ENCODE measurements at places on chromosomes 1 and 21.

- DNase-seq, result no peak
These were observed 24.9 kb downstream of the SOAT1 start for GRCh38 chr1:179318491-179318890.

- no peak for DNase-seq
These were observed 4.8 kb upstream of the SFN start for GRCh38 chr1:26858160-26858559.

- DNase-seq, result no peak
These were observed 59.0 kb upstream of the TINAGL1 start for GRCh38 chr1:31517301-31517700.

DNA sequence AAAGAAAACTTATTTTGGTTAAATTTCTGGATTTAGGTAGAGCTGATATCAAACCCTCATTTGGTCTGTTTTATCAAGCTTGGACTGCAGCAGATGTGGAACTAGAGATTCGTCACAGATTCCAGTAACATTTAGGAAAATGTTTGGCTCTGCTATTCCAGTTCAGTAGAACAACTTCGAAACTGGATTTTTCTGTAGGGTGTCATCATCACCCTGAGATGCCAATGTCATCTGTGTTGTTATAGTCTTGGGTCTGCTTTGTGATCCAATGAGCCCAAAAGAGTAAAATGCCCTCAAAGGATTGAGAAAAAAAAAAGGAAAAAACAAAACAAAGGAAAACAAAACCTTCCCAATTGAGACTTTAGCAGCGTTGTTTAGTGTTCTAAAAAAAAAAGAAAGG lies 55.4 kb downstream of the LAMC2 start:
- no peak for DNase-seq

- no peak for DNase-seq
These were observed 32.5 kb downstream of the MTF2 start for GRCh38 chr1:93111561-93111960.

DNA sequence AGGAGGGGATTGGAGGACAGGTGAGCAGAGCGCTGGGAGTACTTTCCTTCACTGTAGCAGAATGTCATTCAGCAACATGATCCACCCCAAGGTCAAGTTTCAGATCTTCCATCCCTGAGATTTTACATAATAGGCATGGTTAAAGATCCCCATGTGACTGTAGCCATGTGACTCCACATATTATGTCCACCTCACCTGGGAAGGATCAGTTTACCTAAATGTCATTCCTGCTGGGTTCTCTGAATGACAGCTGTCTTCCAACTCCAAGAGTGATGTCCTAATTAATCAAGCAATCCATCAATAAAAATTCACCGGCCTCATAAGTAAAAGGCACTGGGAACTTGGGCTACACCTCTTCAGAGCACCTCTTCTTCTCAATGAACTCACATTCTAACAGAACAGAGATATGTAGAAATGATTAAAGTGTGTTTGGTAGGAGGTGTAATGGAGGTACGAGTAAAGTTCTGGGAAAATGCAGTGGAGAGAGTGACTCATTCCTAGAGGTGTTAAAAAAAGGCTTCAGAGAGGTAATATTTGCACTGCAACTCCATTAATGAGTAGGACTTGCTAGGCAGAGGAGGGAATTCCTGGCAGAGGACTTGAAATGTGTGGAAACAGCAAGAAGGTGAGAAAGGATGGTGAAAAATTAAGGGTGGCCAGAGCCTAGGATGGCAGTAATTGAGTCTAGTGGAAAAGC lies 22.2 kb upstream of the MAPKAPK2 start:
- no peak for DNase-seq

DNA sequence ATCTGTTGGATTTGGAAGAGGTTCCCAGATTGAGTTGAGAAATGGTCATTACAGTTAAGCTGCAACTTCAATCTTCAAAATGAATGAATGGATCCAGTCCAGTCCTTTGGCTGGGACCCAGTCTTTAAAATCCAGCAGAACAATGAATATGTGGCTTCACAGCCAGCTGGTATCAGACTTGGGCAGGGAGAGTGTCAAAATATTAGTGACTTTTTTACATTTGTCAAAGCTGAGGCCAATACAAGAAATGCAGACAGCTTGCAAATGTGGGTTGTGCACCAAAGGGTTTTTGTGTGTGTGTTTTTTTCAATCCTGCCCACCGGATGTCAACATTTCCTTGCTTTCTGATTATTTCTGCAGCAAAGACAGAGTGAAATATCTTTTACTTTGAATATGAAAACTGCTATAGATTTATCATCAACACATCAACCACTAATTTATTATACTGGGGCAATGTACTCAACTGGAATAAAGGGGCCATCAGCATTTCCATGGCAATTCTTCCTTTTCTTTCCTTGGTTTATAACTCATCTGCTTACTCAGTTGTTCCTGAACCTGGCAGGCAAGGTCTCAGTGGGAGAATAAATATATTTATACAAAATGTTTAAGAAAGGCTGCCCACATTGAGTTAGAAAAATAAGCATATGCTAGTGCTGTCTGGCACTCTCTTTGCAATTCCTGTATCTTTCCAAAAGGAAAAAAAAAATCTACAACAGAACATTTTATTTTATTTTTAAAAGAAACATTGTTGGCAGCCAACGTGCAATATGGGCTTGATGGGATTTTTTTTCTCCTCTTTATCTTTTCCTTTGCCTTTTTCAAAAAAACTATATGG lies 491.6 kb upstream of the C1orf87 start:
- DNase-seq, result no peak

- no peak for DNase-seq
These were observed 21.1 kb upstream of the GPR88 start for GRCh38 chr1:100516857-100517256.

DNA sequence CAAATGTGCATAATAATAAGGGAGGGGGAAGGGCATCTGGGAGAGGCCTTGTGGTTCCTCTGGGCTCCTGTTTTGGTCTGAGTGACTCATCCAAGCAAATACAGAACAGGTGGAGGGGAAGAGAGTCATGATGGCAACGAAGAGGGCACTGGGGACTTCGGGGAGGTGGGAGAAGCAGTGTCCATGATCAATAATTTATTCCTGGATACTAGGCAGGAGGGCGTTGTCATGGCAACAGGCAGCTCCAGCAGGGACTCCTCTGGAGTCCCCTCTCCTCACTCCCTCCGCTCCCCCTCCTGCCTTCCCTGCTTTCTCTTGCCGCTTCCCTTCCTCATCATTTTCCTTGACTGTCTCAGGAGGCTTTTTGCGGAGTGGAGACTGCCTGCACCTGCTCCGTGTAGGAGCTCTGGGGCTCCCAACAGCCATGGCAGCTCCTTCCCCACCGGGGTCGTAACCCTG lies 12.3 kb upstream of the NFASC start:
- DNase-seq, result no peak

DNA sequence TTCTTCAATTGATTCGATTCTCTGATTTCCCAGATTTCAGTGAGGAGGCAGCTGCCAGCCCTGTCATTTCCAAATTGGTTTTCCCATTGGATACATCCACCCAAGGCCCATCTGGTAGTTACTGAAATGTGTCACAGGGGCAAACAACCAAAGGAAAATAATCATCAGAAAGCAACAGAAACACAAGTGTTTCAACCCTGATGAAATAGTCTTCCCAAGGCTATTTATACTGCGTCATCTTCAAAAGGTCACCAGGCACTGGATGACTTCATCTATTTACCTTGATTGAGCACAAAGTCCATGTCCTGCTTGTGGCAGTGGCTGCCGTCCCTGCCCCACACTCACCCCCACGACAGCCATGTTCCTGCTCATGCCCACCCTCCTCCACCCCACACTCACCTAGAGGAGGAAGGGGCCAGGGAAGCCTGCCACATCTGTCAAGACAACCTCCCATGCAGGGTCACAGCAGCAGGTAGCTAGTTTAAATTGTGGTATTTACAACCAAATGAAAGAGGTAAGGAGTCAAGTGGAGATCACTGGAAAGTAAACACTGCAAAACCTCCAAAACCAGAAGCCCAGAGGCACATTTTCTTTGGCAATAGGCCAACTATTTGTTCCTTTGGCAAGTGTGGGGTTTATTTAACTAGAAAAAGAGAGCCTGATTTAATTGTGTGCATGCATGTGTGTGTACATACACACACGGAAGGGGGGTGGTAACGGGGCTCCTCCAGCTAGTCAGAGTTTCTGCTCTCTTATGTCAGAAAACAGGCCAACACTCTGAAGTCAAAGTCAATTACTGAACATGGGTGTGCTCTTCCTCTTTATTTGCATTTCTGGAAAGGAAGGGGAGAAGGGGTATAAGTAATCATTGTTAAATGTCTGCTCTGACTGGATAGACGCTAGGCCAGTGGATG lies 49.5 kb upstream of the RAB4A start:
- no peak for DNase-seq

GRCh38 chr1:178055779-178056471 lies 38.0 kb upstream of the RASAL2 start:
- peak; percentile 73 for DNase-seq

DNA sequence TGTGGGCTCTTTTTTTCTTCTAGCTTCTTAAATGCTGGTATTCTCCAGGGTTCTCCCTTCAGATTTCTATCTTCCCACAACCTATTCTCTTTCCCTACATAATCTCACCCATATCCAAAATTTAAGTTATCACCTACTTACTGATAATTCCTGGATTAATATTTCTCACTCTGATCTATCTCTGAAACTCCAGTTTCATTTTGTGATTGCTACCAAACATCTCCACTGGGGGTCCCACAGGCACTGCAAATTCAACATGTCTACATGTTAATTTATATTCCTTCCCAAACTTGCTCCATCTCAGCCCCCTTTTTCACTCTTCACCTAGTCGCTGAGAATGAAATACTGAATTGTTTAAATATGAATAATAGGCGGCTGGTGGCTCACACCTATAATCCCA lies 9.9 kb upstream of the C1orf141 start:
- DNase-seq, result no peak

DNA sequence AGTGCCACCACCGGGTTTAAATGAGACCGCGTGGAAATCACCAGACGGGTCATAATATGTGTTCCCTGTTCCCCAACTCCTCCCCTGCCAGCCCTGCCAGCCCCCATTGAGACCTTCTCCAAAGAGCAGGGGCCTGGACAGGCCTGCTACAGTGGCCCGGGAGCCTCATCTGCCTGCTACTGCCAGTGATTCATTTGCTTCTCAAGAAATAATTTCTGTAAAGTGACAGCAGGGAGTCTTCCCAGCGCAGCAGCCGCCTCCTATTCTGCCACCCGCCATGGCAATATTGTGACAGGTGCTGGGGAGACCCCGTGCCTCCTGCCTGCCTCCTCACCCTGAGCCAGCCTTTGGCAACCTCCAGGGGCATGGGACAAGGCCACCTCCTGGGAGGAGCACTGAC lies 8.9 kb downstream of the IFFO2 start:
- DNase-seq, result no peak

GRCh38 chr1:174742805-174743653 lies 256.7 kb upstream of the CACYBP start:
- DNase-seq, result no peak

GRCh38 chr1:41378999-41379737 lies 17.9 kb downstream of the FOXO6 start:
- no peak for DNase-seq

- DNase-seq, result no peak
These were observed 89.4 kb upstream of the IPO9 start for GRCh38 chr1:201739492-201740085.

DNA sequence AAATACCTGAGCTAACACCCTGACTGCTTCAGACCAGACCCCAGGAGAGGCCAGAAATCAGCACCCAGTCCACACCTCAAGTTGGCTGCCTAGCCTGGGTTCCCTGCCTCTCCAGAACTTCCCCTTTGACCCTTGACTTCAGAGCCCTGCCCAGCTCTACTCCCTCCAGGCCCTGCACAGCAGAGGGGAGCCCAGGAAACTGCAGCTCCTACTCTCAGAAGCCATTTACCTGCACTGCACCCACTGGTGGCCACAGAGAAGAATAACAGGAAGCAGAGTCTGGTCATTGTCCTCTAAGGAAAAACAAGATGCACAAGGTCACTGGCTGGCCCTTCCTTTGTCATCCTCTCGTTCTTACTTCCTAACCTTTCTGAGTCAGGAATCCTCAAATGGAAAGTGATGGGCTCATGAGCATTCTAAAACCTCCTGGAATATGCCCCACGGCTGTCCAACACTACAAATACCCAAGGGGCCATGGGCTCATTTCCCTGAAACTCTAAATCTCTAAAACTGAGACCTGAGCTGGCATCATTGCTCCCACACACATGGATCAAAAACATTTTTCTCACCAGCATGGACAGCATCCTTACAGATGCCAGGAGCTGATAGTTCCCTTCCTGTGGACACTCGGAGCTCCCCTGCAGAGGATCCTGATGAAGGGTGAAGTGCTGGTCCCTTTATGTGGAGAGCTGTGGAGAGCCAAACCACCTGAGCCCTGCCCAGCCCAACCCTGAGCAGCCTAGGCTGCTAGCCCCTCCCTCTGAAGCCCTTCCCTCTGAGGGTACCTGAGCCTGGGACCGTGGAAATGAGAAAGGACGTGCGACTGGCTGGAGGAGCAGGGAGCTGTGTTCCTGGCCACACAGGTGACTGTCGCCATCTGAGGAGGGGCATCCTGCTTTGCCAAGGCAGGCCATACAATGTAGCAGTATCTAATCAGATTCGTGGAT lies at the start of gene ITLN2:
Gene ITLN2 (minus strand): TSS at position 652 of the 947 bp plus-strand sequence. CDS start 68 bp downstream, at position 584.
- DNase-seq, result no peak

GRCh38 chr1:3038571-3039181 lies 17.4 kb downstream of the ACTRT2 start:
- no peak for DNase-seq

GRCh38 chr1:41537788-41538351 lies 53.4 kb upstream of the EDN2 start:
- no peak for DNase-seq

GRCh38 chr1:234778221-234779159 lies 168.5 kb upstream of the IRF2BP2 start:
- DNase-seq, result peak; percentile 100

GRCh38 chr1:204733289-204733688 lies 47.8 kb upstream of the LRRN2 start:
- no peak for DNase-seq

DNA sequence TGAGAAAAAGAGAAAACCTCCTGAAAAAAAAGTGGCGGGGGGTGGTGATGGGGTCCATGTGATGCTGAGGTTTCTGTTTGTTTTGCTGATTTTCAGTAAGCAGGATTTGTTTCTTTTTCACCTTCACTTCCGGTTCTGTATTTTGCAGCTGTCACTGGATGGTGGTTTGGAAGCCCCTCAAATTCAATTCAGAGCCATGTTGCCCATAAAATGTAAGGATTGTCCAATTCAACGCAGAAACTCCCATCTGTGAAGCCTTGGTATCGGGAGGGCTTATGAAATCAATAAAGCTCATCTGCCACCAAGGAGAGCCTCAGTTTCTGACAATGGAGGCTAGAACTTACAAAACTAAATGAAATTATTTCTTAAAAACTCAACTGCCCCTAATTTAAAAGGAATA lies 12.1 kb downstream of the CAPN8 start:
- DNase-seq, result no peak

Measured in SIG-M5 (cell line).